ENCODE measurements at places on chromosomes 13 and 19. TPM values are rescaled to one million over a fixed set of nuclear protein-coding genes. Genes with fewer than 3 reads are reported as not detected.

The NLRP5 gene
- not detected for total RNA-seq

The RINL gene
- total RNA-seq, result 1.3 TPM

The SLC17A7 gene
- total RNA-seq, result not detected

The PALM gene
- total RNA-seq, result 0.32 TPM

The LILRA1 gene
- total RNA-seq, result not detected

The CYP4F8 gene
- total RNA-seq, result under 0.01 TPM

The ZNF738 gene
- total RNA-seq, result 5.2 TPM

The ISYNA1 gene
- total RNA-seq, result 48.4 TPM
